ENCODE measurements at places on chromosomes 4 and X.

DNA sequence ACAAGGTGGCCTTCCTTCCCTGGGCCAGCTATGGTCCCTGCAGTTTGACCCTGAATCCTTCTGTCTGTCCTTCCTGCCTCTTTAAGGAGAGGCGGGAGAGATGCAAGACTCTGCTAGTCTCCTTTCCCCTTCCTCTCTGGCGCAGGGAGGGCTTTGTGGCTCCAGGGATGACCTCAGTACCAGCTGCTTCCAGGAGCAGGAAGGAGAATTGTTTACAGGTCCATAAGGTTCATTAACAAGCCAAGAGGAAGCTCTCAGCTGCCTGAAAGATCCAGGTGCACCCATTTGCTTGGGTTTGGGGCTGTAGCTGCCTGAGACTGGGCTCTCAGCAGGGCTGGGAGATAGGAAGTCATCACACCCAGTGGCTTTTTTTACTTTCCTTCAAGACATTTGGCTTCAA is 4.0 kb upstream of the FATE1 start:
- DNase-seq = no peak

GRCh38 chrX:99142745-99143144 is 1267.3 kb downstream of the PCDH19 start:
- no peak for DNase-seq

DNA sequence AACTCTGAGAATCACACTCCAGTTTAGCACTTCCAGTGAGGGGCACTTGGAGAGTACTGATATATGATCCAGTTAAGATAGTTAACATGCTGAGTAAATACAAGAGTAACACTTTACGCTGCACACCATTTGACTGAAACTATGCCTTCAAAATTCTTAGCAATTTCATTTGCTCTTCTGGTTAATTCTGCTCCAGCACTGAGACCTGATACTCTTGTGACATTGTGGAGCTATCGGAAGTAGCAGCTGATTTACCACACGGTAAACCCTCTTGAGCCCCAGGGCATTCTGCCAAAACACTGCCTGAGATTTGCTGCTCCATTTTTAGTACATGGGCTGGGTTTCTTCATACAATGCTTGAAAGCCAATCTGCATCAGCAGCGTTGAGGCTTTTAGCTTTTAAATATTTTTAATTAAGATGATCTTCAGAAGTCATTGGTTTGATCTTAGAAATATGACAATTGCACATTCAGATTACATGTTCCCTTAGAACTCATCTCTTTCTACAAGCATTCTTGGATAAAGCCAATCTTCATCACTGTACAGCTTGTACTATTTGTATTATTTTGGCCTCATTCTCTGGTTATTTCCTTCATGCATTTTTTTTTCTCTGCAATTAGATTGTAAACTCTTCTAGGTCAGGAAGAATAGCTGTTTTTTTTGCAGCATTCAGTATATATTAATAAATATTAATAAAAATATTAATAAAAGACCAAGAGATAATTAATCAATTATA is 67.8 kb upstream of the ETNPPL start:
- DNase-seq = no peak

GRCh38 chrX:45710081-45710801 is 509.6 kb upstream of the DIPK2B start:
- no peak for DNase-seq

GRCh38 chr4:176186671-176187395 is 8.6 kb downstream of the SPATA4 start:
- no peak for DNase-seq

DNA sequence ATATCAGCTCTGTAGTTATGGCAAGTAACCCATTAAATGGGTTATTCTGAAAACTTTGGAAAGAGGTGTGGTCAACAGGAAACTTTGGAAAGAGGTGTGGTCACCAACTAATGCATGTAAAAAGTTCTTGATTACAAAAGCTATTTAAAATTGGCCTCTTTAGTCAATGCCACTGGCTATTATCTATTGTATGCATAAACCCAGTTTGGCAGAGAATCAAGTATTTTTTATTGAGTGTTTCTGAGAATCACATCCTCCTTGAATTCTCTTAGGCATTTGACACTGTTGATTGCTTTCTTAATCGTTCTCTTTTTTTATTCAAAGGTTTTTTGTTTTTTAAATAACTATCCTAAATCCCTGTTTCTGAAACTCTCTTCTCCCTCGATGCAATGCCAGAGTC is 7.5 kb downstream of the P2RY4 start:
- no peak for DNase-seq

- DNase-seq = peak; percentile 8
Measured at GRCh38 chr4:4461850-4462249, 74.9 kb downstream of the NSG1 start.

- DNase-seq = no peak
Measured at GRCh38 chr4:60452266-60452665, 747.9 kb upstream of the ADGRL3 start.

- DNase-seq = no peak
Measured at GRCh38 chr4:79528241-79528706, 120.2 kb upstream of the GK2 start.

DNA sequence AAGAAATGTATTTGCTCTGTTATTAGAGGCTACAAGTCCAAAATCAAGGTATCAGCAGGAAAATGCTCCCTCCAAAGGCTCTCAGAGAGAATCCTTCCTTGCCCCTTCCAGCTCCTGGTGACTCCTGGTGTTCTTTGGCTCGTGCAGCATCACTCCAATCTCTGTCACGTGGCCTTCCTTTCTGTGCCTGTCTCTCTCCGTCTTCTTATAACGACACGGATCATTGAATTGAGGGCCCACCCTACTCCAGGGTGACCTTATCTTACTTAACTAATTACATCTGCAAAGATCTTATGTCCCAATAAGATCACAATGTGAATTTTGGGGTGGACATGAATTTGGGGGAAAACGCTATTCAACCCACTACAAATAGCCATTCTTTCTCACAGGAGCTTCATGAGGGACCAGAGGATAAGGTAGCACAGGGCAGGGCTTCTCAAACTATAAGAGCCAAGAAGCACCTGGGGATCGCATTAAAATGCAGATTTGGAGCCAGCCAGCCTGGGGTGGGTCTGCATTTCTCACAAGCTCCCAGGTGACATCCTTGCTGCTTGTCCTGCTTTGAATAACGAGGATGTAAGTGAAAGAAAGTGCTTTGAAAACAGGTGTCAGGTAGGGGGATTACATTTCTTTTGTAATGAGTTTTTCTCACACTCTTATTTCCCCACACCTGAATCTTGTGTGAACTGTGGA is 41.9 kb upstream of the APLN start:
- no peak for DNase-seq

- DNase-seq = no peak
Measured at GRCh38 chrX:149275836-149276235, 229.3 kb downstream of the IDS start.

DNA sequence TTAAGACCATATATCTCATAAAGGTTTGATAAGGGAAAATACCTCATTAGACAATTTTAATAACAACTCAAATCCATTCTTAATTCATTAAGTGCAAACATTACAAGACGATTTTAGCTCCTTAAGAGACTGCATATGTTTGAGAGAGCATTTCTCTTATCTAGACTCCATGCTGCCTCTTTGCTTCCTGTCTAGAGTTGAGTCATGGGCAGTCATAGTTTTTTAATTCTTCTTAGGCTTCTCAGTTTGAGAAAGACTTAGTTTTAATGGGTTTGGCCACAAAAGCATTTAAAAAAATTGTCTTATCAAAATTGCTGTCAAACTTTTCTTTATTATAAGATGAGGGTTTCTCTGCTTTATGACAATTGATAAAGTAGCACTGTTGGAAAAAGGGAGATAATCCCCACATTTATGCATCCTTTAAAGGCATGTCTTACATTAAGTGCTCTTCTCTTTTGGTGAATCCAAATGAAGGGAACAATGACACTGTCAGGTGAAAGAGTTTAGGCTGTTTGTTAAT is 713.4 kb downstream of the PCDH18 start:
- no peak for DNase-seq

- DNase-seq = no peak
Measured at GRCh38 chr4:23741681-23742191, 148.1 kb downstream of the PPARGC1A start.

DNA sequence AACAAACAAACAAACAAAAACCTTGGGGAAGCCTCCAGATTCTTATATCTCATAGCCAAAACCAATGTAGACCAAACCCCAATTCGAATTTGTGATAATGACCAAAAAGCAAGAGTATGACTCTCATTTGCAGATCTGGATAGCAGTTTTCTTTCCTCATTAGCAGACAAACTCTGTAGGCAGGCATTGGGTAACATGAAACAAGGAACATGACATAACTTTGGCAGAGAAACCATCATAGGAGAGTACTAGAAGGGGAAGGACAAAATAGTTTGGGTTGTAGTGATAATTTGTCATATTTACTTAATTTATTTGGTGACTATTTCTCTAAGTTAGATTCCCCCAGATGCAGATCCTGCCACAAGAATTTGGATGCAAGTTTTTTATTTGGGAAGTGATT is 187.8 kb downstream of the MID1IP1 start:
- no peak for DNase-seq

GRCh38 chrX:97882306-97882705 is 998.6 kb downstream of the RPA4 start:
- DNase-seq = no peak

DNA sequence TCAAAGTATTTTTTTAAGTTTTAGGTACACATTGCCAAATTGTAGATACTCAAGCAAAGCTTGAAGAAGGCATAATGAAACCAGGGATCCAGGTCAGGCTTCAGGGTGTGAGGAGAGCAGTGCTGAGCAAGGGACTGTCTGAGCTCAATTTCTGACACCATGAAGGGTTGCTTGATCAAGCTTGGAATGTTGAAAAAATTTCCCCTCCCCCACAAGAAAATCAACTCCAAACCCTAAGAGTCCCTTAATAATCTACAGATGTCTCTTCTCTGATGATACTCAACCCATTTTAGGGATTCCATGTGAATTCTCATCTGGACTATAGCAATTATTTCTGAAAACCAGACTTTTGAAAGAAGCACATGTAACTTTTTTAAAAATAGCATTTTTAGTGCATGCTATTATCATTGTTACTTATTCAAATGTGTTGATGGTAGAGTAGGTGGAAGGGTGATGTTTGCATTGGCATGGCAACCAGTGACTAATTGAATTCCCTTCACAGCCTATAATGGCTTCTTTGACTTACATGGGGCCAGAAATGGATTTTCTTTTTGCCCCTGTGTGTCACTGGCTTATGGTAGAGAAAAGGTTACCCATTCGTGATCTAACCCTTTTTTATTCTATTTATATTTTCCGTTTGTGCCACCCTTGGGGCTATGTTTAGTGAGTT is 252.0 kb downstream of the FBXW7 start:
- no peak for DNase-seq

- no peak for DNase-seq
Measured at GRCh38 chr4:173212379-173212778, 43.8 kb downstream of the GALNT7 start.

GRCh38 chr4:107826421-107826980 is 1.8 kb downstream of the SGMS2 start:
- peak; percentile 10 for DNase-seq

DNA sequence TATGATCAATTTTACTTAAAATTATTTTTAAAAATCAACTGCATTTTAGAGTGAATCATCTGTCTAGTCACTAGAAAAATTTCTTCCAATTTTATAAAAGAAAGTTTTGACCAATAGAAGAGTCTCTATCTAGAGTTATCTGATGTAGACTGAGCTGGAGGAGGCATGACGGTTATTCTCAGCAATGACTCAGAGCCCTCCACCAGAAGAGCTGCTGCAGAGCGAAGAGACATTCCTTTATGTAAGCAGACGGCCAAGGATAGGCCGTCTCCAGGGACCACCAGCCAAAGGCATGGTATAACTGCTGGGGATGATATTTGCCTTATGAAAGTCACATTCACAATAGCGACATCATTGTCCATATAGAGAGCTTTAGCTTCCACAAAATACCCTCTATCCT is 23.0 kb downstream of the LDB2 start:
- DNase-seq = no peak

GRCh38 chr4:36439556-36439955 is 158.1 kb downstream of the DTHD1 start:
- DNase-seq = peak; percentile 39

GRCh38 chr4:88865466-88865865 is 167.8 kb upstream of the NAP1L5 start:
- DNase-seq = no peak

DNA sequence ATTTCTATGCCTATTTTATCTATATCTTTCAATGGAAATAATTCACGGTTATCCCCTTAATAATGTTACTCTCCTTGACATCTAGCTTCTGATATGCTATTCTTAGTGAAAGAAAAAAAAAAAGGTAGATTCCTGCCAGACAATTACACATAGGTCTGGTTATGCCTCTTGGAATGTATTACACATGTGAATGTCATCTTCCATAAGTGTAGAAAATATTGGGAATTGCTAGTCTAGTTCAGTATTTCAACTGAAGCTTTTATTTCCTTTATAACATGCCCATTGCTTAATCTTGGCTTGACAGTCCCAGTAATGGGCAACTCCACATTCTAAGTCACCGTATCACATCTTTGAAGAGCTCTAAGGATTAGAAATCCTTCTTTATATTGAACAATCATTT is 25.4 kb upstream of the PPP1R2C start:
- DNase-seq = no peak

GRCh38 chrX:5650904-5651303 is 577.8 kb downstream of the NLGN4X start:
- DNase-seq = no peak

DNA sequence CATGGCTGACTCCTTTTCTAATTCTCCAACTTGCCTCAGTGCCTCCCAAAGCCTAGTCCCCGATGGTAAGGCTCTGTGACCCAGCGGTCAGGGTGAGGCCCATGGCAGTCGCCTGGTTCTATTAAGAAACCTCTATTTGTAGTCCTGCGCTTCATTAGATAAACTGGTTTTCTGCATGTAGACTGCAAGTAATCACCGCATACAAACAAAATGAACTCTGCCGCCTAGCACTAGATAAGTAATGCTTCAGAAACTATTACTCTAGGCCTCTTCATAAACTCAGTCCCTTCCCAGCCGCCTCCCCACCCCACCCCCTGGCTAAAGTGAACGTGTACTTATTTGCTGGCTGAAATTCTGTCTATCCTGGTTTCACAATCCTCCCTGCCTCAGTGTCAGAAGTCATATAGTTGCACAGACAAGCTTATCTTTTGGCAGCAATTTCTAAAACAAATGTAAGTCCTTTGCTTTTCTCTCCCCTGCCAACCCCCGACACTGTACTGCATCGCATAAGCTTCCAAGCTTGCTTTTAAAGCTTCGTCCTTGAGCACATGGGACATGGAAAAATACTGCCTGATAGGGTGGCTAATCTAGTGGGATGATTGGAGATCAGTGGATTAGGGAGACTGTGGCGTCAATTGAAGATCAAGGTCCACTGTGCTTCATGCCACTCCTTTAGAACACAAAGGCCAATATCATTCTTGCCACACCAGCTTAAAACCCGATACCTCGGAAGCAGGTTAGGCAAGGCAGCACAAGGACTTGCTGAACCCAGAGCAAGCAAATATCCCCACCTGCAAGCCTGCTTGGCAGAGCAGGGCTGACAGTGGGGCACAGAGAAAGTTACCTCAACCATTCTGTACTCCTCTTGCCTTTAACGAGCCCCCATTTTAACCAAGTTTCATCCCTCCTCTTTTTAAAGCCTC is 125.8 kb downstream of the IRF2 start:
- no peak for DNase-seq
